ENCODE measurements at places on chromosomes 7 and 10.

- no peak for DNase-seq
Measured at GRCh38 chr7:108345710-108346336, 110.4 kb downstream of the NRCAM start.

DNA sequence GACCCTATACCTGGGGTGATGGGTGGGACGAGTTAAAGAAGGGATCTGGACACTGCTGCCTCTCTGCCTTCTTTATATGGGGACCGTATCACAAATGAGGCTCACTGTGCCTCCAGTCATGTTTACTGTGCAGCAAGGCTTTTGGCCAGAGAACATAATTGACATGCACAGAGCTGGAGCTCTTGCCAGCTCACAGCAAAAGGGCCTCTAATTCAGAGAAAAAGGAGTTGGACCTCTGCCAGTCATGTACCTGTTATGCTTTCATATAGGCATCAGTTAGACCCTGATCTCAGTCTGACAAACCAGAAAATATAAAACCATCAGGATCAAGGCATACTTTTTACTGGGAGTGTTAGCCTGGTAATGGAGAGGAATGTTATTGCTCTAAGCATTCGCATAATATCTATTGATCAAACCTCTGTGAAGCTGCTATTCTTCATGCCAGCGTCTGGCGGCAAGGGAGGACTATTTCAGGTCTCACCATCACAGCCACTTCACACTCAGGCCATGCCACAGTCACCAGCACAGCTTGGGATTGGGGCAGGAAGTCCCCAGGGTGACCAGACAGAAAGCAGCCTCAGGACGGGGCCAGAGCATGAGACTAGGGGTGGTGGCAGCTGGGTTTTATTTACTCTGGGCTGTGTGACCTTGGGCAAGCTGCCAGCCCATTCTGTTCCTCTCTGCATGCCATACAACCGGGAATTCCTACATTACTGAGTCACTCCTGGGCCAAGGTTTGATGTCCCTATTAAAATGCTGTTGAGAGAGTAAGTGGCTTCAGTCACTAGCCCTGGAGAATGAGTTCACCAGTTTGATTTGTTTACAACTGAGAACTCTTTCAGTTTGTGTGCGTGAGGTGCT is 90.1 kb downstream of the NPSR1 start:
- no peak for DNase-seq

GRCh38 chr10:117003336-117003735 is 1.7 kb downstream of the SHTN1 start:
- DNase-seq = no peak

GRCh38 chr10:72954596-72955554 is at the start of gene PLA2G12B:
TSS of gene PLA2G12B (minus strand) at chr10:72954806. CDS start at chr10:72954685, 121 bp downstream.
- DNase-seq = no peak

DNA sequence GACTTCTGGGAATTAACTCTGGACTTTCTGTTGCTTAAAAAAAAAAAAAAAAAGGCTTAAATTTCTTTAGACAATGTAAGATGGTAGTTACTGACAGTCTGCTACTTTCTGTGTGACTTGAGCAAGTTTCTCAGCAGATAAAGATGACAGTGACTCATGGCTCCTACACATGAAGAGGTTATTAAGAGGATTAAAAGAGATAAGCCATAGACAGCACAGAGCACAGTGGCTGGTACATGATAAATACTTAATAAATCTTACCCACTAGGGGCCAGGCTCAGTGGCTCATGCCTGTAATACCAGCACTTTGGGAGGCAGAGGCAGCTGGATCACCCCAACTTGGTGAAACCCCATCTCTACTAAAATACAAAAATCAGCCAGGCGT is 174.8 kb downstream of the JAZF1 start:
- DNase-seq = no peak
